ENCODE measurements at places on chromosomes 6 and 20.

- DNase-seq, result no peak
Observed at GRCh38 chr20:45974896-45975565, 3.0 kb upstream of the ZNF335 start.

- DNase-seq, result no peak
Observed at GRCh38 chr6:62390401-62390800, 104.4 kb upstream of the KHDRBS2 start.

- DNase-seq, result no peak
Observed at GRCh38 chr6:135854799-135855198, 3.3 kb downstream of the PDE7B start.

DNA sequence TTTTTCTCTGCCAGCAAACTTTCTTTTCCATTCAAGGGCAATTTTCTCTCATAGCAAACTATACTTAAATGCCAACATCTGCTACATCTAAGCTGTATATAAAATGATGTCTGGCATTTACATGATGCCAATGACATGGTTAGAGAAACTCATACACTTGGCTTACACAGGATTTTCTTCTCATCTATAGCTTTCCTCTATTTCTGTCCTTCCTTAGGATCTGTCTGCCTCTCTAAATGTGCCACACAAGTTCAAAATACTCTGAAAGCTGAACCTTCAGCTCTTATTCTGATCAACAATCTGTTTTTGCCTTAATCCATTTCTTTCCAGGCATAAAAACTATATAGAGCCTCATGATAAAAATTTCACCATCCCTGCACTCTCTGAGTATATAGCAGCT is 290.9 kb upstream of the RNF217 start:
- DNase-seq, result no peak

DNA sequence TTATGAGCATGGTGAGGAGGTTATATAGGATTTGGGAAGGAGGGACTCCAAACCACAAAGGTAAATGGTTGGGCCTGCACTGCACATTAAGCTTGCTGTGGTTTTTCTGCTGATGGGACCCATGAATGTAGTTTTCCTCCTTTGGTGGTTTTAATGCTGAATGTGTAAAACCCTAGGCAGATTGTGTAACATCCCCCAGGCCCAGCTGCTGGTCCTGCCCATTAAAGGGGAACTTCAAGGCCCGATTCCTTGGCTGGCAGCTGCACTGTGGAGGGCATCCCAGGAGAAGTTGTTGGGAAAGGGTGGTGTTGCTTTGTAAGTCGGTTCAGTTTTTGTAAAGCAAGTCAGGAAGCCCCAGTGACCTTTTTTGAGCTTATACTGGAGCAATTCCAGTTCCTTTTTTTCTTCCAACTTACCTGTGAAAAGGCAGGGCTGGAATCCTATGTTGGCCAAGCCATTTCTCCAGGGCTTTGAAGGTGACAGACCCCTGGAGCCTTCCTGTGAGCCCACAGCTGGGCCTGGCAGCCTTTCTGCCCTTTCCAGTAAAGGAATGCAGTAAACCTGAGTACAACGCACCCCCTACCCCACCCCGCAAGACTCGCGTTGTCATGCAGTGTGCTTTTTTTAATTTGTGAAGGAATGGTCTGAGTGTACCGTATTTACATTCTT is 43.1 kb upstream of the NAA20 start:
- no peak for DNase-seq

DNA sequence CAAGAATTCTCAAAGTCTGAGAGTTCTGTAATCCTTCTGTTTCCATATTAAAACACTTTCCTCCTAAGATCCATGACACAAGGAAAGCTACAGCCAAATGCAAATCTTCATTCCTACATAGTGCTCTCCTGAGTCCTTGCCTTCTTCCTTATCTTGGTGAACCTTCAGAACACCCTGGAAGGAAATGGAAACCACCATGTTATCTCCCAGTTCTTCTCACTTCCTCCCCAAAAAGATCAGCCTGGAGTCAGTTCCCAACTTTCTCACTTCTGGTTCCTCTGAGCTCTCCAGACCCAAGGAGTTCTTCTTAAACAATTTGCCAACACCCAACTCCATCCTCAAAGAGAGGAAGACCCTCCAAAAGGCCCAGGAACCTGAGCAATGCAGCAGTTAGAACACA is 193.3 kb upstream of the CCN2 start:
- DNase-seq, result no peak

GRCh38 chr6:75874224-75874623 is 125.2 kb downstream of the MYO6 start:
- no peak for DNase-seq

- no peak for DNase-seq
Observed at GRCh38 chr20:7085467-7085866, 318.0 kb downstream of the BMP2 start.

GRCh38 chr20:51318058-51318949 is 224.2 kb downstream of the NFATC2 start:
- DNase-seq, result no peak

GRCh38 chr20:46550461-46550860 is at the start of gene OCSTAMP:
Gene OCSTAMP, minus strand, starts transcription at chr20:46550654. Its CDS starts 94 bp downstream, at chr20:46550560.
- no peak for DNase-seq

DNA sequence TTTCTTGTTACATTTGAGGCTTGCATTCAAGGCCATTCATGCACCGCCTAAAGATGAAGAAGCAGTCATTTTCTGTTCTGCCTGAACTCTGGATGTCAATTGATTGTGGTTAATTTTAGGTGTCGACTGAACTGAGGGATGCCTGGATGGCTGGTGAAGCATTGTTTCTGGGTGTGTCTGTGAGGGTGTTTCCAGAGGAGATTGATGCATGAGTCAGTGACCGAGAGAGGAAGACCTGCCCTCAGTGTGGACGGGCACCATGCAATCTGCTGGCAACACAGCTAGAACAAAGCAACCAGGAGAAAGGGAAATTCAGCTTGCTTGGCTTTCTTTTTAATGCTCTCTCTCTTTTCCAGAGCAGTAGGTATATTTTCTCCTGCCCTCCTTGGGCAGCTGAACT is 164.1 kb upstream of the ECI2 start:
- no peak for DNase-seq

- no peak for DNase-seq
Observed at GRCh38 chr6:123898665-123899064, 95.0 kb downstream of the NKAIN2 start.

GRCh38 chr6:109015176-109015575 is 79.5 kb downstream of the SESN1 start:
- DNase-seq, result no peak

GRCh38 chr6:1296542-1296941 is 15.4 kb upstream of the FOXQ1 start:
- no peak for DNase-seq

DNA sequence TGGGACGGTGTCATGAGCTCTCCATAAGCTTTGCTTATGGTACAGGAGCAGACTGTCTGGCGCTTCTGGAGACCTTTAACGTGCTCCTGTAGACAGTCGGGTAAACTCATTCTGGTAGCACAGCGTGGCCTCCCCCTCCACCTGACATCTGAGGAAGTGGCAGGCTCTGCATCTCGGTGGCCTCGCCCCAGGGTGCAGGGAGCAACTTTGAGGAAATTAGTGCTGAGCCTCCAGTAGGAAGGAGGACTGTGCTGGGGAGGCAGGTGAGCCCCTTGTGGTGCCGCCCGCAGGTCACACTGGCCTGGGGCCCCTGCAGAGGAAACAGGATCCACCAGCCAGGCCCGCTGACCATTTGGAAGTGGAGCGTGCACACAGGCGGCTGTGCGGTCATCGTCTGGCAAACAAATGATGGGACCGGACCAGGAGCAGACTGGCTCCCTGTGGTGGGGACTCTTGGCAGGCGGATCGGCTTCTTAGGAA is 57.9 kb downstream of the SYNJ2 start:
- DNase-seq, result no peak

GRCh38 chr6:132003516-132004178 is 52.5 kb upstream of the CCN2 start:
- no peak for DNase-seq

- DNase-seq, result no peak
Observed at GRCh38 chr20:48025661-48026060, 240.4 kb upstream of the SULF2 start.

DNA sequence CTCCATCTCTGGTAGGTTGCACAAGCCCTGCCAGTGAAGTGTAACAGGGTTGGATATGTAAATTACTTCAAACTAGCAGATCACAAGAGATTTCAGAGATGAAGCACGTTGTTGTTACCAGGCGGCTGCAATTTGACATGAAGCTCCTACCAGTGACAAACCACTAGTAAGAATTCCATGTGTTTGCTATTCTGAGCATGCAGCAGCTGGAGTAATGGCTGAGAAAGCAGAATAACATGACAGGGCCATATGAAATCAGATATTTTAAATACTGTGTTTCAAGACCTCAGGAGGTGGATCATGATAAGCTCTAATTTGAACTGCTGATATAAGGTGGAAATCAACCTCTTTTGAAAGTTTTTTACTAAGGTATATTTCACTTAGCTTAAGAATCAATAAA is 11.4 kb downstream of the RIN2 start:
- no peak for DNase-seq

GRCh38 chr6:128437685-128438084 is 82.7 kb downstream of the PTPRK start:
- DNase-seq, result no peak

DNA sequence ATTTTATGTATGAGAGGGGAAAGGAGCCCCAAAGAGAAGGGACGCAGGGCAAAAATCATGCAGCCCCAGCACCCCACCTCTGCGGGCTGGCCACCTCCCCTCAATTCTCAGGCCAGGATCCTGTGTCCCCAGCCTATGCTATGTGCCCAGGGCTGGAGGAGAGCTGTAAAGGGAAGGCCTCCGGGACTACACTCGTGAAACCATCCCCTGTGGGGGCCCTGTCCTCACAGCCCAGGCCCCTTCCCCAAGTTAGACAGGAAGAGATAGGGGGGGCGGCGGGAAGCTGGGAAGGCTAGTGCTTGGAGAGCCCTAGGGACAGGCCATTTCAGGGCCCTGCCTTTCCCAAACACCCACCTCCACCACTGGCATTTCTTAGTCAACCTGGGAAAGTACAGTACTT is 1.4 kb upstream of the COL11A2 start:
- DNase-seq, result no peak

GRCh38 chr20:58832457-58832856 is 18.2 kb downstream of the GNAS-AS1 start:
- no peak for DNase-seq

GRCh38 chr6:130577178-130577919 is 211.5 kb downstream of the TMEM200A start:
- no peak for DNase-seq

GRCh38 chr6:19312241-19312978 is 524.8 kb upstream of the ID4 start:
- DNase-seq, result no peak

DNA sequence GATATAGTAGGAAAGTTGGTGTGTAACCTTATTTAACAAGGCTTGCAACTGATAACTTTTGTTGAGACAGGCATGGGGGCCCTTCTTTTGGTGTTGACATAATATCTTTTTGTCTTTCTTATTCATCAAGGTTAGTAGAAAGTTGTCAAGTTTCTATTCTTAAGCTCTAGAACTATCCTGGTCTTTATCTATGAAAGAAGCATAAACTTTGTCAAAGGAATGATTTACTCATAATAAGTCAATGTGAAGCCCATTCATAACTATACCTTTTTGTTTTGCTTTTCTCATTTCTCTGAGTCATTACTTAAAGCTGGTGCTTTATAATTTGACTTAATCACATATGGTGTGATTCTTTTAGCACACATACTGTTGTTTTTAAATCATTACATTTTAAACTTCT is 312.4 kb downstream of the UTRN start:
- DNase-seq, result no peak

DNA sequence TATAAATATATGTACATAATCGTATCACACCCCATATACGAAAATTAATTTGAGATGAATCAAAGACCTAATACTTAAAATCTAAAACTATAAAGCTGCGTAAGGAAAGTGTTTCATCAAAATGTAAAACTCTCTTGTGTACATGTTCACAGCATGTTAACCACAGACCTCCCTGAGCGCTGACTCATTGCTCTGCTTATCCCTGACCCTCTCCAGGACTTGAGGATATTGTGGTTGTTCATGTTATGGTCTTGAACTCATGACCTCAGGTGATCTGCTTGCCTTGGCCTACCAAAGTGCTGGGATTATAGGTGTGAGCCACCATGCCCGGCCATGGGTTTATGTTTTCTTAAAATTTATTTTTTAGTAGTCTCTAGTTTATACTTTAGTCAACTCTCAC is 14.2 kb downstream of the FAM83B start:
- DNase-seq, result no peak

DNA sequence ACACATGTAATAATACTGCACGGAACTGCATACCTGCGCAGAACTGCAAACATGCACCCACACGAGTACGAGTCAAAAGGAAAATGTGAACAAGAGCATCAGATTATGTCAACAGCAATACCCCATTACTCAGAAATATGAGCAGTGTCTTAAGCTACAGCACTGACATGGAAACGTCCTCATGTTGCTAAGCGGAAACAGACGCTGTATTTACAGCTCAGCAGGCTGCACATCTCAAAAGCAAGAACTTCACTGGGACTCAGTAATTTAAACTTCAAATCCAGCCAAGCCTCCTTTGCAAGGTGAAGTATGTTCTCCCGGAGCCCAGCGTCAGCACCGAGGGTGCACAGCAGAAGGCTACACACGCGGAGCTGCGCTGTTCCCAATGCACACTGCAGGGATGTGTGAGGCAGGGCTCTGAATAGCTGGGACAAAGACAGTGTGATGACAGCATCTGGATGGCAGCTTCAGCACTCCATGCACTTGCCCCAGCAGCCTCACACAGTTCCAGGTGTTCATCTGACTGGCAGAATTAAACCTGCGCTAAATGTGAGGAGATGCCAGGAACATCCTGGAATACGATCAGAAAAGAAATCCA is 202.8 kb downstream of the WDR27 start:
- no peak for DNase-seq

All from memory B cell (primary cell).